ENCODE measurements at places on chromosomes 5 and 9.

- DNase-seq = no peak
Observed at GRCh38 chr5:36495611-36496010, 110.8 kb upstream of the SLC1A3 start.

DNA sequence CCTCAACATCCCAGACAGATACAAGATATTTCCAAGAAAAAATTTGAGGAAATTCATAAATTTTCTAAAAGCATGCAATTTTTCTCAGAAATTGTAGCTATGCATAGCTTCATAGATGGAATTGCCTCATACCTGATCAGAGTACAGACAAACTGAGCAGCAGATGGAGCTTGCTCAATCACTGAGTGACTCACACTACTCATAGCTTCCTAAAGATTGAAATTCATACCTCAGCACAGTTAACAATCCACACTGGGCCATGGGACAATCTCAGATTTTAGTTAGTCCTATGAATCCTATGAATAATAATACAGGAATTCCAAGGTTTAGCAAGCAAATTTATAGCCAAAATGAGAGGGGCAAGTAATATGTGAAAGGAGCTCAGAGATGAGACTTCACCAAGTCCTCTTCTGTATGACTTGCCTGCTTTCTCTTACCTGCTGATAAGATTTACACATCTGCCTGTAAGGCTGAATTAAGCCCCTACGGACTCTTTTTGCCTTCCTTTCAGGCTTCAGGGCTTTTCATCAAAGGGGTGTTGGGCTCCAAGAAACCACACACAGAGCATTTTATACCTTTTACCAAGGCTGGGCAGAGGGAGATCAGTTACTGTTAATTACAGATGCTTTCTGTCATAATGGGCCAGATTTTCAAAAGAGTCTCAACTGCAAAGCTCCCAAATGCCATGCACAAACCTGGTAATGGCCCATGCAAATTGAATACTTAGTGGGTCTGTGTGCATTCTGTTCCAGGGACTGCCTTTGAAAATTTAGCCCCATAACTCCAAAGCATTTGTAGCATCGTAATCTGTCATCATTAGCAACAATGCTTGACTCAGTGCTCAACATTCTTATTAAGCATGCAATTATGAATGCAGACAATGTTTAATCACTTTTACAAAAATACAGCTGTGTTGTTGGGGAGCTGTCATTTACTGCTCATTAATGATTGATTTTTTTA lies 439.3 kb downstream of the DTWD2 start:
- no peak for DNase-seq

DNA sequence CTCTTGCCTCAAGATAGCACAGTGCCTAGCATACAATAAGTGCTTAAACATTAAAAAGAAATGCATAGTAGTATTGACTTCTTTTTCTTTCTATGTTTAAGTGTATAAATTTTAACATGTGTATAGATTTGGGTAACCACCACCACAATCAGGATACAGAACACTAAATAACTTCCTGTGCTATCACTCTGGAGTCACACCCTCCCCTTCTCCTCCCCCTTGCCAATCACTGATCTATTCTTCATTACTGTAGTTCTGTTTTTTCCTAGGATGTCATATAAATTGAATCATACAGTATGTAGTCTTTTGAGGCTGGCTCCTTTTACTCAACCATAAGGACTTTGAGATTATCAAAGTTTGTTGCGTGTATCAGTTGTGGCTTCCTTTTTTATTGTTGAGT lies 68.5 kb downstream of the OSTF1 start:
- no peak for DNase-seq

DNA sequence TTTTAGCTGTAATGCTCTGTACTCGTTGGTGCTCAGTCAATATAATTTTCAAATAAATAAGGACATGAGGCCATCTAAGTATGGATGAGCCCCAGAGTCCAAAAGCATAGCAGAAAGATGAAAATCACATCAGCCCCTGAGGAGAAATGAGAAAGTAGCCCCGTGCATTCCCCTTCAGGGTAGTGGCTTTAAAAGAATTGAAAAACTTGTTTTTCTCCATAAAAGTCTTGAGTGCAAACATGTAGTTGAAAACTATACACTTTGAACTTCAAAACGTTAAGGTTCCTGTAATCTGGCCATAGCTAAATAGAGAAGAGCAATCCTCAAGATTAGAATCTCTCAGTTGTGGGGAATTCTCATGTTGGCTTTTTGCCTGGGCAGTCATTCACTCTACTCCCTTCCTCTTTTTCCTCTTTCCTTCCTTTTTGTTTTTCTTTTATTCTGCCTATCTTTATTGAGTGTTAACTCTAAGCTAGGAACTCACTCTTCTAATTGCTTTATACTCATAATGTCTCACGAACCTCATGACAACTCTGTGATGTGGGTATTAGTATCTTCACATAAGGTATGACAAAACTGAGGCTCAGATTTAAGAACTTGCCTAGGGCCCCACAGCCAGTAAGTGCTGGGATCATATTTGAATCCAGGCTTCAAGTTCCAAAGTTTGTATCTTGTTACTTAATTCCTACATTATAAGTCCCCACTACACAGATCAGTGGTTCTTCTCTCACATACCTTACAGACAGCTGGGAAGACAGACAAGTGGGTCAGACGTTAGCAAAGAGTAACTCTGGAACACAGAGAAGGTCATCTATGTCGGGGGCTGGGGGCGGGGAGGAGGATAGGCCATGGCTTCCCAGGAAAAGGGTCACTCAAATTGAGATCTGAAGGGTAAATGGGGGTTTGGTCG lies 46.4 kb upstream of the ABCA1 start:
- no peak for DNase-seq

DNA sequence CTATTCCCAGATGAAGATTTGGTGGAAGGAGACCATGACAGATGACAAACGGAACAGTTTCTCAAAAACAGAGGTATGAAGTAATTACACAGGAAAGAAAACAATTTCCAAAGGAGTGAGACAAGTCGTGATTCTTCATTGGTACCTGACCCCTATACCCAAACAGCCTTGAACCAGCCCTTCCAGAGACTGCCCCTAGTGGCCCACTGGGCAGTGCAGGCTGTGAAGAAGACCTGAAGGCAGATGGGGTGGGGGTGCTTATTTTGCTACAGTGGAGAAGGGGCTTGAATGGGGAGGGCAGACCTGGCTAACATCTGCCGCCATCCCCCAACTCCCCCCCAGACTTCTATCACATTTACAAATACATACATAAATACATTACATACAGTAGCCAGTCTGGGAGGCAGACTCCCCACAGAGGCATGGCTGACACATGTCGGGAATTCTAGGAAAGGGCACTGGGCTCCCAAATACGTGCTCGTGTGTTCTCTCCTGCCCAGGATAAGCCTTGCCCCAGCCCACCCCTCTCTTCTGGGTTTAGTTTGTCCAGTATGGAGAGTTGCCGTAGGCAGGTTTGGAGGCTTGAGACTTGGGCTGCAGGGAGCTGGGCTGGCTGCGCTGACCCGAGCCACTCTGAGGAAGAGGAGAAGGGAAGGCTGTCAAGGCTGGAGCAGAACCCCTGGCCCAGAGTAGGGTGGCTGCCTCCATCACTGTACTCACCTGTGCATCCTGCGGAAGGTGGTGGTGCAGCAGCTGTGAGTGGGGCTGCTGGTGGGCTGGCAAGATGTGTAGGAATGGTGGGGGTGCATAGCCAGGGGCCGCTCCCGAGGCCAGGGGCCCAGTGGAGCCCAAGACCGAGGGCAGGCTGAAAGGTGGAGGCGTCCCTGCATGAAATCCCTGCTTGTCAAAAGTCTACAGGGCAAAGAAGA lies 105.3 kb downstream of the UBE2R2 start:
- peak; percentile 11 for DNase-seq

- no peak for DNase-seq
Observed at GRCh38 chr5:76794871-76795270, 24.0 kb upstream of the F2RL1 start.

DNA sequence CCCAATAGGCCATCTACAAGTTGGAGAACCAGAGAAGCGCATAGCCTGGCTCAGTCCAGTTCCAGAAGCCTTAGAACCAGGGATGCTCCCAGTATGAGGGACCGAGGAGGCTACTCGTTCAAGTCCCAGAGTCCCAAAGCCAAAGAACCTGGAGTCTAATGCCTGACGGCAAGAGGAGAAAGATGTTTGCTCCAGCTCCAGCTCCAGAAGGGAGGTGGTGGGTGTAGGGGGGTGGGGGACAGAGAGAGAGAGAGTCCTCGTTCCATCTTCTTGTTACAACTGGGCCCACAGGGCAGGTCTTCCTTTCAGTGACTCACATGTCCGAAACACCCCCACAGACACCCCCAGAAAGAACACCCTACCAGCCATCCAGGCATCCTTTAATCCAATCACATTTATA lies 63.9 kb downstream of the SEC61B start:
- DNase-seq = no peak

- DNase-seq = no peak
Observed at GRCh38 chr5:33043343-33043997, 332.3 kb downstream of the NPR3 start.

- DNase-seq = no peak
Observed at GRCh38 chr5:83031381-83031780, 45.8 kb downstream of the TMEM167A start.

GRCh38 chr9:120336021-120336752 lies 243.8 kb downstream of the CDK5RAP2 start:
- DNase-seq = no peak

DNA sequence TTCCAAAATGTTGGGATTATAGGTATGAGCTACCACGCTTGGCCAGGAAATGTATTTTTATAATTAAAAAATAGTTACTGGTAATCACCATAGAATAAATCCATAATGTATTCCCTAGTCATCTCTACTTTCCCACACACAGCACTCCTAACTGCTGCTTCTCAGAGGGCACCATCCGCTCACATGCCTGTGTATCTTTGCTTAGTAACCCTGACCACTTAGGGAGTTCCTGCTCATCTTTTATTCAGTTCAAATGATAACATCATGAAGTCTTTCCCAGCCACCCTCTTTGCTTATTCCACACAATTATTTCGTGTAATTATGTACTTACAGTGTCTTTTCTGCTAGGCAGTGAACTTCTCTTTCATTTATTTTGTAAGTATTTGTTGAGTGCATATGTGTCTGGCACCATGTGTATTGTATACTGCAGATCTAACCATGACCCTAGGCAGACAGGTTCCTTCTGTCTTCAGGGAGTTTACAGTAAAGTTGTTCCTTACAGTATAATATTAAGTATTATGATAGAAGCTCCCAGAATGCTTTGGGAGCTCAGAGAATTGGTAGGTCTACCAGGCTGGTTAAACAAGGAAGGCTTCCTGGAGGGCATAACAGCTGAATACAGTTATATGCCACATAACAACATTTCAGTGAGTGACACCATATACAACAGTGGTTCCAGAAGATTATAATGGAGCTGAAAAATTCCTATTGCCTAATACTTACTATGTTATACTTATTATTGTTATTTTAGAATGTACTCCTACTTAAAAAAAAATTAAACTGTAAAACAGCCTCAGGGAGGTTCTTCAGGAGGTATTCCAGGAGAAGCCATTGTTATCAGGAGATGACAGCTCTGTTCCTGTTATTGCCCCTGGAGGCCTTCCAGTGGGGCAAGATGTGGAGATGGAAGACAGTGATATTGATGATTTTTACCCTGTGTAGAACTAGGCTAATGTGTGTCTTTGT lies 39.2 kb downstream of the DCAF10 start:
- DNase-seq = no peak

DNA sequence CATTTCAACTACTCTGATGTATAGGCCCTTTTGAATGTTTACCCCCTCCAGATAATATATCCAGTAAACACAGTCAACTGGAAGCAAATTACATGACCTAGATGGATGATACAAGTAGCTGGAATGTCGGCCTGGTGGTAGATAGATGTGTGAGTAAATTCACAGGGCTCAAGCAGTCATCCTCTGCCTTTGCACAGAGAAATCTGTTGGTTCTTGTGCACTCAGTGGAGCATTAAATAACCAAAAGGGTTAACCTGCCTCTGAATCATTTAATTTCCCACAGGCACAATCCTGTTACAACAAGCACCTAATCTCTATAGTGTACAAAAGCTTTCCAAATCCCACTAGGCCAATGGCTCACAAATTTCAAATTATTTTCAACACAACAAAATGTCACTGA lies 668.3 kb downstream of the DNAH5 start:
- DNase-seq = no peak

- no peak for DNase-seq
Observed at GRCh38 chr5:174972291-174972690, 247.9 kb downstream of the MSX2 start.

DNA sequence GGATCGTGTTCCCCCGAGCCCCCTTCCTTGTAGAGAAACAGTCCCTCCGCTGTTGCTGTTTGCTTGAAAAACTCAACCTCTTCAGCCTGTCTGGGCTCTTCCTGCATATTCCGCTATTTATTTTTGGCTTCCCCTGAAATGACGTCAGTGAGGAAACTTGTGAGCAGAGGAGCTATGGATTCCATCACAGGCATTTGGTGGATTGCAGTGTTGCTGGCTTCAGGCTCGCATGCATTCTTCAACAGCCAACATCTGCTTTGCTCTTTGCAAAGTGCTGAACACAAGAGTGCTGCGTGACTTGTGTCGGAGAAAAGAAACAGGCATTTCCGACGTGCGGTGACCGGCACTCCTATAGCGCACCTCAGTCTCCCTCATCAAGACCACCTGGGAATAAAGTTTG lies 232.7 kb downstream of the RFK start:
- DNase-seq = no peak

GRCh38 chr9:109401169-109401989 lies 80.5 kb upstream of the EPB41L4B start:
- no peak for DNase-seq

GRCh38 chr9:130176760-130177159 lies 4.6 kb downstream of the NCS1 start:
- DNase-seq = no peak

- no peak for DNase-seq
Observed at GRCh38 chr5:36049949-36050348, 16.7 kb downstream of the UGT3A2 start.

DNA sequence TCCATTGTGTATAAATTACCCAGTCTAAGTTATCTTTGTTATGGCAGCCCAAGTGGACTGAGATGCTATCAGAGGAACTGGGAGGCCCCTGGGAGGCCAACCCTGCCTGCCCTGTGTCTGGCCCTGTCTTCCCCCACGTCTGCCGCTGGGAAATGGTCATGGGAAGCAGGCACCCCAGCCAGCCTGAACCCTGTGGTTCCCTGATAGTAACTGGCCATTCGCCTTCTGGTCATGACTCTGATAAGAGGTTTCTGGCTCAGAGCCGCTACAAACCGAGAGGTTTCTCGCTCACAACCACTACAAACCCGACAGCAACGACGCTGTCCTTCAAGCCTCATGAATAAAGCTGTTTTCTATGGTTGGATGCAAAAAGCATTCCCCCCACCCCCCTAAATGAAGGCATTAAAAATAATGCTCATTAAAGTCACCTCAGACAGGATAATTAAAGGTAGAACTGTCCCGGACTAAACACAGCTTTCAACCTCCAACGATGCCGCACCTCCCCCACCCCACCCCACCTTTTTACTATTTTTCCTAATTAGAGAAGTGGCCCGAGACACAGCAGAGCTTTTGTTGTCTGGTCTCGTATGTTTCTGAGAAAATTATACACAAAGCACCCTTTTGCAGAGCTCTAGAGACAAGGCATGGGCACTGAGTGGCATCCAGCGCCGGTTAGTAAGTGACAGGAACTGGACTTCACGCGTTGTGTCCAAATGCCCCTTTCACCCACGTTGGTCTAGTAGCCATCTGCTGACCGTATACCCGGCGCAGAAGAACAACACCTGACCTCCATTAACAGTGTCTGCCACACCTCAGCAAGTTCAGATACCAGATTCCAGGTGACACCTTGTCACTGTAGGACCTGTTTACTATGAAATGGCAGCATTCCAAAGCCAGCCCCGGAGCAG lies 140.8 kb downstream of the COL23A1 start:
- DNase-seq = no peak

GRCh38 chr5:91443023-91443422 lies 59.9 kb upstream of the ARRDC3 start:
- DNase-seq = no peak

GRCh38 chr5:160213537-160213936 lies 15.8 kb upstream of the FABP6 start:
- DNase-seq = no peak

All from CD4-positive, alpha-beta memory T cell (primary cell).